ENCODE measurements at places on chromosomes 1 and 21.

- DNase-seq = no peak
Measured at GRCh38 chr21:37372127-37372731, 5.7 kb downstream of the DYRK1A start.

DNA sequence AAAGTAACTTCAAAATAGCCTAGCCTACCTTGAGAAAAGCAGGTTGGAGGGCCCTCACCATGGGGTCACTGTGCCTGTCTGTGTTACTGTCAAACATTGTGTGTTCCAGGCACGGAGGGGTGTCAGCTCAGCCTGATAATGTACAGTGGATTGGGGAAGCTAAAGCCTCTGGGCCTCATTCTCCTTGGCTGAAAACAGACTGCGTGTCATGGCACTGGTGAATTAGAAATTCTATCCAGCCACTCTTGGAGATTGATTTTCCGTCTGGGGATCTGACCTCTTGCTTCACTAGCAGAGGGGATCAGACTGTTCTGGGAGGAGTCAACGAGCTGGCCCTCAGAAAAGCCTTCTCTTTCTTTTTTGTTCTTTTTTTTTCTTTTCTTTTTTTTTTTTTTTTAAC, 123.5 kb upstream of the HOOK1 start:
- no peak for DNase-seq

DNA sequence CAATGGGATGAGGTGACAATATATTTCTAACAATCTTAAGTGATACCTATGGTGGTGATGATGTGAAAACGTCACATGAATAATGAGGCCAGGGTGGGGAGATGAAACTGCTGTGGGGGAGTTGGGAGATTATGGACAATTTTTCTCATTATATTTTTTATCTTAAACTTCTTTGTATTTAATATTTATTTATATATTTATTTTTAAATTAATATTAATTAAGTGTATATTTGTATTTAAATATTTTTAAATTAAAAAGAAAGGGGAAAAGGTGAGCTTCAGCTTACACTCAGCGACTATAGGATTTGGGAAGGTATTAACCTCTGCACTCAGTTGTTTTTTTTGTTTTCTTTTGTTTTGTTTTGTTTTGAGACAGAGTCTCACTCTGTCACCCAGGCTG, 158.7 kb downstream of the PSMG1 start:
- DNase-seq = no peak

DNA sequence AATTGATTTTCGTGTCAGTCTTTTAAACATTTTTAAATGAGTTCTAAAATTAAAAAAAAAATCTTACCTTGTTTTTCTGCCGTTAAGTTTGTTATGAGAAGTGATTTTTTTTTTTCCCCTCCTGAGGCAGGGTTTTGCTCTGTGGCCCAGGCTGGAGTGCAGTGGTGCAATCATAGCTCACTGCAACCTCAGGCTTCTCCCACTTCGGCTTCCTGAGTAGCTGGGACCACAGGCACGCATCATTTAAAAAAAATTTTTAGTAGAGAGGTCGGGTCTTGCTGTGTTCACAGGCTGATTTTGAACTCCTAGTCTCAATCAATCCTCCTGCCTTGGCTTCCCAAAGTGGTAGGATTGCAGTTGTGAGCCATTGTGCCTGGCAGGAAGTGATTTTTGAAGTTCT, 41.1 kb downstream of the MTR start:
- no peak for DNase-seq

- DNase-seq = no peak
Measured at GRCh38 chr1:92585831-92586230, 99.1 kb upstream of the GFI1 start.

- no peak for DNase-seq
Measured at GRCh38 chr1:184990204-184990603, 15.9 kb upstream of the NIBAN1 start.

GRCh38 chr1:153711026-153711425, 16.8 kb upstream of the INTS3 start:
- no peak for DNase-seq

GRCh38 chr1:89390707-89391106, 26.8 kb downstream of the GBP6 start:
- no peak for DNase-seq

- no peak for DNase-seq
Measured at GRCh38 chr1:12566484-12567287, 51.3 kb downstream of the DHRS3 start.

DNA sequence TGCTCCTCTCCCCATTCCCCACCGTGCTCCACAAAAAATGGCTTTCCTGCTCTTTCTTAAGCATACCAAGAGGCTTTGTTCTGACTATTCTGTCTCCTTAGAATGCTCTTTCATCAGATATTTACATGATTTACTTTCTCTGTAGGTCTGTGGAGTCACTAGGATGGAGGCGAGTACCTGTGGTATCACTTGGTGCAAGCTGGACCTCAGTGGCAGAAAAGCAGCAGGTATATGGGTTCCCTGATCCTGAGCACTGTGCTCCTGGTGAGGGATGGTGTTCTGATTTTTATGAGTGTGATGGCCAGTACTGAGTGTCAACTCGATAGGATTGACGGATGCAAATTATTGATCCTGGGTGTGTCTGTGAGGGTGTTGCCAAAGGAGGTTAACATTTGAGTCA, 10.0 kb downstream of the C1orf87 start:
- no peak for DNase-seq

GRCh38 chr1:160665330-160666078, 18.7 kb upstream of the SLAMF1 start:
- no peak for DNase-seq

DNA sequence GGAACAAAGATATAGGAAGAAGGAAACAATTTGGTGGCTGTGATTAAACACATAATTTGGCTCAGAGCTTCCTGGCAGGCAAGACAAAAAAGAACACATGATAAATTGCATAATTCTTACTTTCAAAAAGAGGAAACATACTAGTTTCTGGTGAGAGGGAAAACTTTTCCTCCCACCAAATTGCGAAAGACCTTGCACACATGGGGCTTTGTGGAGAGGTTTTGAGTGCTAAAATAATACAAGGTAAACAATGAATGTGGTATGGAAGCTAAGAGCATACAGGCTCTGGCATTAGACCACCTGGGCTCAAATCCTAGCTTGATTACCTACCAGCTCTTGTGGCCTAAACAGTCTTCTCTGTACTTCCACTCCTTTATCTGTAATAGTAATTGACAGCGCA, 140.2 kb upstream of the HOOK1 start:
- DNase-seq = no peak

DNA sequence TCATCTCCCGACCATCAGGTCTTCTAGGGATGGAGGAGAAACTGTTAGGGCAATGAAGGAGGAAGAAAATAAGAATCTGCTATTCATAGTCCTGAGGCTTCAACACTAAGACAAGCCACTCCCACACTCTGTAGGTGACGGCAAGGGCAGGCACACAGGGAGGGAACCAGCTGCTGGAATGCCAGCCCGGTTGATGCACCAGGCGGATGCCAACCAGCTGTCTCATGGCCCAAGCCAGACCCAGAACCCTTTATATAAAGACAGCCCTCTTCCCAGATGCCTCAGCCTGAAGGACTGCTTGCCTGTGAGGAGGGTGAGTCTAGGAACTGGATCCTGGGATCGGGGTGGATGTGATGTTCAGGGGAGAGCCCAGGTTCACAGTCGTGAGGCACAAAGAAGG, at the start of gene KPRP:
KPRP (plus strand) TSS at position 279 of the 400 bp plus-strand sequence. CDS start 1,564 bp downstream, outside the sequence.
- no peak for DNase-seq

GRCh38 chr1:200211157-200211556, 183.6 kb downstream of the NR5A2 start:
- DNase-seq = no peak

DNA sequence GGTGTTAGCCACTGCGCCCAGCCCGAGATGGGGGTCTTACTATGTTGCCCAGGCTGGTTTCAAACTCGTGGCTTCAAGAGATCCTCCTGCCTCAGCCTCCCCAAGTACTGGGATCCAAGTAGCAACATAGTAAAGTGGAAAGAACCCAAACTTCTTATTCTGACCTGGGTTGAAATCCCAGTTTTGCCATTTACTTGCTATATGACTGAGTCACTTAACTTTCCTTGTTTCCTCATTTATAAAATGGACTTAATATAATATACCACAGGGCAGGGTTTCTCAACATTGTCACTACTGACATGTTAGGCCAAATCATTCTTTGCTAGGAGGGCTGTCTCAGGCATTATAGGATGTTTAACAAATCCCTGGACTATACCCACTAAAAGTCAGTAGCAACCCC, 6.7 kb downstream of the PFDN2 start:
- DNase-seq = no peak

GRCh38 chr1:10635085-10635896, 160.5 kb downstream of the PEX14 start:
- no peak for DNase-seq

DNA sequence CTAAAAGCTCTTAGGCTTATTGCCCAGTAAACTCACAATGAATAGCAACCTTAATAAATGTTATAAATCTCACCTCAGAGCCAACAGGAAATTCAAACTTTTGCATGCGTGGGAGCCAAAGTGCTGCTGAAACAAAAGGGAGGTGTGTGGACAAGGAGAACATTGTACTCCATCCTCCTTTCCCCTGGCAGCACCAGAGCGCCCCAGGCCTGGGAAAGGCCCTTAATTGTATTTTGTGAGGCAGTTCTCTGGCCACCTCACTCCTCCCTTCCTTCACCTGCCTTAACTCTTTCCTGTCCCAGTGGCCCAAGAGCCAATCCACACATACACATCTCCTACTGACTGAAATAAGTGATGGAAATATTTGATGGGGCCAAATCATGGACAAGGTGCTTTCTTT, 648.5 kb downstream of the LMO4 start:
- no peak for DNase-seq

GRCh38 chr21:45886610-45887026, 95.0 kb upstream of the COL6A1 start:
- peak; percentile 25 for DNase-seq

GRCh38 chr1:234309243-234309597, 64.0 kb upstream of the COA6 start:
- no peak for DNase-seq

Measured in activated naive CD4-positive, alpha-beta T cell treated with anti-CD3 and anti-CD28 coated beads, Interleukin-2, amount 50 U/mL, for 16 hours (primary cell).